ENCODE measurements at places on chromosomes 3 and 15.

DNA sequence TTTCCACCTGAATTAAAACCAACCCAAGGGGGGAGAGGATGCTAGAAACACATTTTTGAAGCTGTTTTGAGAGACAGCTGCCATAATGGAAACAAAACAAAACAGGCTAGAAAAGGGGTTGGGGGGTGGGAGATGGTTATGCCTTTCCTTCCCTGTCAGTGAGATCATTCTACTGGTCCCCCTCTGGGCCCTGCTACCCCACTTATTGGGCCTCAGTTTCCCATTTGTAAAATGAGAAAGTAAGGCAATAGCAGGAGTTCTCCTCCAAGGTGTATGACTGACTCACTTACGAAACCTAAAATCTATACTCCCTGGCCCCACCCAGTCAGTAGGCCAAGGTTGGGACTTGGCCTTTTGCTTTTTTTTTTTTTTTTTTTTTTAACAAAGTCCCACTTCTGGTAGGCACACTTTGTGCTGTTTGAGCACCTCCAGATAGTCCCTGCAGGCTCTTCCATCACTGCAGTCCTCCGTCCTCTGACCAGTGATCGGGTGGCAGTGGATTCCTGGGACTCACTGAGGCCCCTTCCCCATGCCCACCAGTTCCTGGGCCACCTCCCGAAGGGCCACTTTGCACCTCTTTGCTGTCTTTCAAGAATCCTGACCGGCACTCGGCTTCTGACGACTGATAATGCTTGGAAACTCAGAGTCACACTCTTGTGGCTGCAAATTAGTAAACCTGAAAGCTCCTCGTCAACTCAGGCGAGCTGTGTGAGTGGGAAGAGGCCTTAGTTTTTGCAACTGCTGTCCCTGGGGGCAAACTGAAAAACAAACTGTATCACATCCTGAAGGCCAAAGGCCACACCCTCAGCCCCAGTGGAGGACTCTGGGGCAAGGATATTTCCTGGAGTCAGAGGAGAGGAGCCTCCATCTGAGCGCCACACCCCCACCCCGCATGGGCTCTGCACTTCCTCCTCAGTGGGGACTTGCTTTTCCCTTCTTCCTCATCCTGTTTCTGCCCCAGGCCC, 6.7 kb upstream of the PSTPIP1 start:
- DNase-seq = no peak

GRCh38 chr3:30908456-30909037, 14.1 kb upstream of the GADL1 start:
- no peak for DNase-seq

DNA sequence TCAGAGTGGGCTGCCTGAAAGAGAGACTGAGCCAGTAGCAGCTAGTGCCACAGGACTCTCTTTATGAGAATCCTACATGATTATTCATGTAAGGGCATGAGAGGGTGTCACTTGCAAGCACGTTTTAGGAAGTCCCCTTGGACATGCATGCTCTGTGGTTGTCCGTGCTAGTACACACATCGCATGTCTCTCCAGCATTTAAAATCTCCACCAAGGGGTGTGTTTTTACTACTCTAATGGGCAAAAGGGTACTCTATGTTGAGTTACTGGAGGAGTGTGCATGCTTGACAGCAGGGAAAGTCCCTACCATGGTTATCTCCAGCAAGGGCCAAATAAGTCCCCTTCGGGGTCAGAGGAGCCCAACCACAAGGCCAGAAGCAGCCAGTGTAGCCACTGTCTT, 70.7 kb downstream of the DCLK3 start:
- no peak for DNase-seq

DNA sequence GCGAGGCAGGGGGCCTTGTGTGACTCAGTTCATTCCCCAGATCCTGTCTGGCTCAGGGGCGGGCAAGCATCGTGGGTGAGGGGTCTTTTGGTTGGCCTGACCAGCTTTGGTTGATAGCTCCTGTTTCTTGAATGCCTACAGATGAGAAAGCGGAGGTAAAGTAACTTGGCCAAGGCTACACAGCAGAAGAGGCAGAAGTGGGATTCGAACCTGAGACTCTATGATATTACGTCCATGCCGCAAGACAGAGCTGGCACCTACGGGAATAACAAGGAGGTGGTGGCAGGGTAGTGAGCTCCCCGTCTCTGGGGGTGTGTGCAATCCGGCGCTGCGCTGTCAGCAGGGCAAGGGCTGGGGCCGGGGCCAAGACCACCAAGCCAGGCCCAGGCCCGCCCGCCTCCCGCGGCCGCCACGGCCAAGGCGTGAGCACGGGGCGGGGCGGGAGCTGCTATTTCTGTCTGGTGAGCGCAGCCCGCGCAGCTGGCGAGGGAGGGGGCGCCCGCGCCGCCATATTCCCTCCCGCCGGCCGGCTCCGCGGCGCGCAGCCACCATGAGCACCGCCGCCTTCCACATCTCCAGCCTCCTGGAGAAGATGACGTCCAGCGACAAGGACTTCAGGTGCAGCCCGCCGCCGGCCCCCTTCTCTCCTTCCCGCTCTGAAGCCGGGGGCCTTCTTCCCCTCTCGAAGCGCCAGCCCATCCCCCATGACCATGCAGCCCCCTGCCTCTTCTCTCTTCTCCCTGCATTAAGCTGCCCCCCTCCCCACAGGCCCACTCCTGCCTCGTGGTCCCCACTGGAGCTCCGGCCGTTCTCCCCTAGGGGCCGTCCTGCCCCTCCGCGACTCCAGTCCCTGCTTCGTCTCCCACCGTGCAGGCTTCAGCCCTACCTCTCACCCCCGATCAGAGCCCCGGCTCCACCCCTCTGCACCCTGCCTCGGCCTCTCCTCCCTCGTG, at the start of gene CAND2:
CAND2 (plus strand) TSS at position 510 of the 953 bp plus-strand sequence; CDS start at position 551, 41 bp downstream.
- no peak for DNase-seq

GRCh38 chr3:81743096-81744025, 18.1 kb downstream of the GBE1 start:
- DNase-seq = peak; percentile 93

DNA sequence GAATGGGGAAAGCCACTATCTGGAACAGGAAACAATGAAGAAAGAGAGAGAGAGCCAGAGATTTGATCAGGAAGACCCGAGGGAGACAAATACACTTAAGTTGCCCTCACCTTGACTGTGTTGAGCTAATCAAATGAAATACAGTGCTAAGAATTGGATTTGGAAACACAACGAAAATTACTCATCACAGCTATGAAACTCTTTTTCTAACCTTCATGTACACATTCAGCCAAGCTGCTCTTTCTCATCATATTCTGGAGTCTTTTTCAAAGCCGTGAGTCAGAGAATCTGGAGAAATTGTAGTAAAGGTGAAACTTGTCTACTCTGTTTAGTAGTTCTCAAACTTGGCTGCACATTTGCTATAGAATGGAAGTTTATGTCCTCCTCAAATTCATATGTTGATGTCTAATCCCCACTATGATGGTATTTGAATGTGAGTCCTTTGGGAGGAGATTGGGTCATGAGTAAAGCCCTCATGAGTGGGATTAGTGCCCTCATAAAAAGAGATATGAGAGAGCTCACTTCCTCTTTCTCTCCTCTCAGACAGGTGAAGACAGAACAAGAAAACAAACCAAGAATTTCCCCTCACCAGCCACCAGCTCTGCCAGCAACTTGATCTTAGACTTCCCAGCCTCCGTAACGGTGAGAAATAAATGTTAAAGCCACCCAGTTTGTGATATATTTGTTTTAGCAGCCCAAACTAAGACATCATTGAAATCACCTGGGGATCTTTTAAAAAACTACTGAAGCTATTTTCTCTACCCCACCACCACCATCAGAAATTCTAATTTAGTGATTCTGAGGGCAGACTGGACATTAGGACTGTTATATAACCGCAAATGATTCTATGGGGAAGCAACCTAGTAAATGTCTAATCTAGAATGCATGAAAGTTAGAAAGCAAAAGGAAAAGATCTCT, 143.6 kb upstream of the GRM7 start:
- no peak for DNase-seq

GRCh38 chr3:154598166-154598565, 168.2 kb upstream of the GPR149 start:
- DNase-seq = no peak

GRCh38 chr3:155876037-155876436, 5.6 kb downstream of the GMPS start:
- DNase-seq = no peak

DNA sequence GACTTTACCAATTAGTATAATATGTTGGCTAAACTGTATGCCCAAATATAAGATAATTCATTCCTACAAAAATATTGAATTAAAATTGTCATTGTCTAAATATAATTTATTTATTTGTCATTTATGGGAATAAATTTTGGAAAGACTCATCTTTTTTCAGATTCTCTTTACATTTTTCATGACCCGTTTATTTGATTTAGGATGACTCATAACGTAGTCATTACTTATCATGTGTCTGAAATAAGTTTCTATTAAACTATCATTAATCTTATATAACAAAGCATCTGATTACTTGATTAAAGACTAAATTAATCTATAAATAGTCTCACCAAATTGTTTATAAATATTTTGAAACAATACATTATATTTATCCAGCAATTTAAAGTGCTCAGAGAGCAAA, 516.6 kb downstream of the CADM2 start:
- no peak for DNase-seq

GRCh38 chr3:189394599-189395121, 222.9 kb downstream of the TPRG1 start:
- DNase-seq = no peak

DNA sequence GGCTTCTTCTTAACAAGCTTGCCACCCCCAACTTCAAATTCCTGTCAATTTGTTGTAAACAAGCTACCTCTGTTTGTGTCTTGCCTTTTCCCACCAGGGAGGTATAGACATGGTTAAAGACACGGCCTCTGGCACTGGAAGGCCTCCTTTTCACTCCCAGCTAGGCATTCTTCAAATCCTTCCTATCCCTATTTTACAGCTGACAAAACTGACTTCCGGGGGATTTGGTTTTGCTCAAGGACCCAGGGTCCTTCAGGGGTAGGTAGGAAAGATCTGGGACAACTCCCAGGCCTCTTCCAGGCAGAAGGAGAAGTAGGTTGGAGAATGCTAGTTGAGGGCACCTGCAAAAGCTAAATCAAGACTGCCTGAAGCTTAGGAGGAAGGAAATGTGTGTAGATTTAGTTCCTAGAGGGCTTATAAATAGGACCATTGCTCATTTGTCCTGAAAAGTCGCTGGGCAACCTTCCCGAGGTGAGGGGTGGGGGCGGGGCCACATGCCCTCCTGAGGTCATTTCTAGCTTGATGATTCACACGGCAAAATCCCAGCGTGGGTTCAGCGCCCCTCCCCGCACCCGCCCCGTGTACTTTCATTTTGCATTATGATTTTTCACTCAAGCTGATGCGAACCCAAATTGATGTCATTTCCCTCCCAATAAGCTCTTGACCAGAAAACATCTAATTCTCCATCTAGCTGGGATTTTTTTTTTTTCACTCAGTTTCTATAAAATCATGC, 365.5 kb downstream of the SHQ1 start:
- DNase-seq = no peak

DNA sequence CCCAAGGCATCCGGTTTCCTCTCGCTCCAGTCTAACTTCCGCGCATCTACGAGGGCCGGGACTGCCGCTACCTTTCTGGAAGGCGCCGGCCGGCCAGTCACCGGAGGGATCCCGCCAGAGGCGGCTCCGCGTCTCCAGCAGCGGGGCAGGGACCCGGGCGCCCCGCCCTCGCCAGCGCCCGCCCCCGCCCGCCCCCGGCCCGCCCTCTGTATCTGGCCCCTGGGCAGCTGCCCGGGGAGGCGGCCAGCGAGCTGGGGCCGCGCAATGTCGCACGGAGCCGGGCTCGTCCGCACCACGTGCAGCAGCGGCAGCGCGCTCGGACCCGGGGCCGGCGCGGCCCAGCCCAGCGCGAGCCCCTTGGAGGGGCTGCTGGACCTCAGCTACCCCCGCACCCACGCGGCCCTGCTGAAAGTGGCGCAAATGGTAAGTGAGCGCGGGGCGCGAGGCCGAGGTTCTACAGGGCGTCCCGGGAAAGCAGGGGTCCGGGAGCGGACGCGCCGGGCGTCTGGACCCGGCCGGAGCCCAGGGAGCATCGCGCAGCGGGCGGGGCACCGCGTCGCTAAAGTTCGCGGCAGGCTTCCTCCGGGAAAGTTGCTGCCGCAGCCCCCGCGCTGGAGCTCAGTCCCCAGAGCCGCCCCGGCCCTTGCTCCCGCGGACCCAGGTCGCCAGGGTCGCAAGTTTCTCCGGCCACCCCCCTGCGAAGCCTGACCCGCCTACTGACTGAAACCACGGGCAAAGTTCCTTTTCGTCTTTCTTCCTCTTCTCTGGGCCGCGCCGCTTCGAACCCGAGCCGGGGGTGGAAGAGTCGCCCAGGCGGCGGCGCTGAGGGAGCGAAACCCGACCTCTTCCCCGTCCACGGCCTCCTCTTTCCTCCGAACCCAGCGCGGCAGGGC, at the start of gene CMTM7:
CMTM7 (plus strand) TSS at position 211 of the 893 bp plus-strand sequence; CDS start at position 265, 54 bp downstream.
- DNase-seq = no peak

DNA sequence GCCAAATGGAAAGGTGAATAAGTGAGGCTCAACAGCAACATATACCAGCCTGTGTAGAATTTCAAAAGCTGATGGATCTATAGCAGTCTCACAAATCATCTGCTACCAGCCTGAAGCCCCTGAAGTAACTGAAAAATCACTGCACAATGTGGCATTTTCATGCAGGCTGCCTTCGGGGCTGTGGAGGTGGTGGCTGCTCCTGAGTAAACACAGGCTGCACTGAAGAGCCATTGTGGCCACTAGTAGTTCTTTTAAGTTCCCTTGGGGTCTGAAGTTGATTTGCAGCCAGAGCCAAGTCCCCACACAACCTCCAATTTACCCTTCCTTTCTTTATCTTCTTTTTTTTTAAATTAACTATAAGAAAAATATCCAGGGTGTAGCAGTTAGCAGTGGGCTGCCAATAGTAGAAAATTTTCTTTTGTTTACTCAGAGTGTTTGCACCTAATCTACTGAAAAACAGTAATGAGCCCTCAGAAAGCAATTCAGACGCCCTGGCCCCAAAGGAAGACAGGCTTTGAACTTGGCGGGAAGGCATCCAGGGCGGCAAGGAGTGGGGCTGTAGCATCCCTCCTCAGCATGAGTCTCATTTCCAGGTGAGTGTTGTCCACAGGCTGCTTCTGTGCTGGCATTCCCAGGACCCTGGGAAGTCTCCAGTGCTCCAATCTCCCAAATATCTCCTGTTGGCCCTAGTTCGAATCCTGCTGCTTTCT, 13.3 kb upstream of the SUSD5 start:
- no peak for DNase-seq

GRCh38 chr3:73601011-73601410, 23.7 kb downstream of the PDZRN3 start:
- DNase-seq = no peak

- DNase-seq = peak; percentile 22
Observed at GRCh38 chr15:68126396-68126795, 72.3 kb downstream of the PIAS1 start.

DNA sequence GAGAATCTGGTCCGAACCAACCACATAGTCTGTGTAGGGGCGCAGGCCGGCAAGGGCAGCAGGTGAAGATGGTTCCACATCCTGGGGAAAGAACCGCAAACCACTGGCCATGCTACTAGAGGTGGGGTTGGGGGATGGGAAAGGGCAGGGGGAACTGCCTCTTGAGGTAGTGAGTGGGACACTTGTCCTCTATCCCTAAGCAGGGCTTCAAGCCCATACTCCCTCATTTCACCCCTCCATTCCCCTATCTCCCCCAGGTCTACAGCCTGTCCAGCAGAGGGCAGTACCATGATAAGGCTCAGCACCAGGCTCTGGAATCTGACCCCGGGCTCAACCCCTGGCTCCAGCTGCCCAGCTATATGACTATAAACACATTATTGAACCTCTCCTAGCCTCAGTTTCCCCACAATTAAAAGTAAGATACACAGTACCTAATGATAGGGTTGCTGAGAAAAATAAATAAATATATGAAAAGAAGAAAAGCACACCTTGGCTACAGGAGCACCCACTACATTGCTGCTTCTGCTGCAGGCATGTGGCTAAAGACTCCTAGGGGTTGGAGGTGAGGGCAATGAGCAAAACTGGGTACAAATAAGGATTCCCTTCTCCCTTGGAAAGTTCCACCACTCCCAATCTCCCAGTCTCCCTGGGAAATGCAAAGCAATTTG, 6.3 kb downstream of the GORASP1 start:
- no peak for DNase-seq

Measured in AG09319 (cell line).